ENCODE measurements at places on chromosomes 4 and X. TPM values are rescaled to one million over a fixed set of nuclear protein-coding genes. Genes with fewer than 3 reads are reported as not detected.

- peaks cover 45% of the 10 kb centered on the region for H3K4me1 ChIP-seq
- H3K27me3 ChIP-seq = no peaks in the 10 kb centered on the region
- no peak overlapping the region for H3K4me3 ChIP-seq
- DNase-seq = no peak
Observed at GRCh38 chrX:115499112-115499805, 61.7 kb upstream of the PLS3 start.

- no peak for DNase-seq
- H3K27me3 ChIP-seq = no peaks in the 10 kb centered on the region
- H3K27ac ChIP-seq = no peak overlapping the region
- no peaks in the 10 kb centered on the region for H3K4me1 ChIP-seq
Observed at GRCh38 chrX:118215346-118215745, 98.7 kb upstream of the KLHL13 start.

DNA sequence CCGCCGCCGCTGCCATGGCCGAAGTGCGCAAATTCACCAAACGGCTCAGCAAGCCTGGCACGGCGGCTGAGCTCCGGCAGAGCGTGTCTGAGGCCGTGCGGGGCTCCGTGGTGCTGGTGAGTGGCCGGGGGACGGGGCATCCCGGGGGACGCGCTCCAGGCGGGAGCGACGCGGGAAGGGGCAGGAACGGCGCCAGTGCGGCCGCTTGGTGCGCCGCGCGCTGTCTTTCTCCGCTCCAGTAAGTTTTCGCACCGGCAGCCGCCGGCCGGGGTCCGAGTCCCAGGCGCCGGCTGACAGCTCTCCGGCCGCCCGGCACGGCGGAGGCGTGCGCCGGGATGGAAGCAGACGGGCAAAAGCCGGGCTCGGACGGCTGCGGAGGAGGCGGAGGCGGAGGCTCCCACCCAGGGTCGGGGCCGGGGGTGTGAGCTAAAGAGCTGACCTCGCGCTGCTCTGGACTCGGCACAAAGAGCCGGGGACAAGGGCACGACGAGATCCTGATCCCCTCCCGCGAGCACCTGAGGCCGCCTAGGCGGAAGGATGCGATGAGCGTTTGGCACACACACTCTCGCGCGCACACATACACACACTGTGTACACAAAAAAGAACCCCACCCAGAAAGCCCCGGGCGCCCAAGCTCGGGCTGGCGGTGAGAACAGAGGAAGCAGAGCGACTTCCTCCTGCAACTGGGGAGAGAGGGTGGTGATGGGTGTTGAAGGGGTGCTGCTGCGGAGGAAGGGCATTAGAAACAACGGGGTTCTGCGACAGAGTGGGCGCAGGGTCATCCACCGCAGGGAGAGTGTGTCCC, 545 bp downstream of the DOCK11 start:
- peaks cover 27% of the 10 kb centered on the region for H3K4me1 ChIP-seq
- peaks cover 3% of the 10 kb centered on the region for H3K27me3 ChIP-seq
- DNase-seq = peak; percentile 4
- peak overlapping the region; percentile 19 for H3K27ac ChIP-seq
- H3K36me3 ChIP-seq = no peaks in the 10 kb centered on the region
- H3K4me3 ChIP-seq = peak overlapping the region; percentile 90

DNA sequence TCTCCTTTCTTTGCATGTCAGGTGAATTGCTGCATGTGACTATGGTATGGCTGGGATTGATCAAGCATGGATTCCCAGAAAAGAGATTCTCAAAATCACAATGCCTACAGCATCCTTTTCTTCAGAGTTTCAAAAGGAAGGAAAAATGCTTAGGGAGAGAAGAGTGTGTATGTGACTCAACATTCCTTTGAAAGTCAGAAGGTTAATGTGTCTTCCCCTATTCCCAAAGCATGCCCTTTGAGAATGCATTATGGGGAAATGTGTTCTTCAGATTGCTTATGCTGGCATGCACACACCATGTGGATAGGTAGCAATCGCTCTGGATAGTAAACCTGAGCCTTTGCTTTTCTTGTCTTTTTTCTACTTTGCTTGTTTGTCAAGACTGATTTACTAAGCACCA, 78.5 kb downstream of the ELOVL6 start:
- peaks cover 24% of the 10 kb centered on the region for H3K36me3 ChIP-seq
- no peak overlapping the region for H3K4me3 ChIP-seq

Gene UPF3B
- total RNA-seq = 22.5 TPM

Data from neural crest cell (in vitro differentiated cells).